ENCODE measurements at places on chromosomes 2 and 18.

- no peak for DNase-seq
Measured at GRCh38 chr2:46047290-46047689, 249.9 kb upstream of the EPAS1 start.

DNA sequence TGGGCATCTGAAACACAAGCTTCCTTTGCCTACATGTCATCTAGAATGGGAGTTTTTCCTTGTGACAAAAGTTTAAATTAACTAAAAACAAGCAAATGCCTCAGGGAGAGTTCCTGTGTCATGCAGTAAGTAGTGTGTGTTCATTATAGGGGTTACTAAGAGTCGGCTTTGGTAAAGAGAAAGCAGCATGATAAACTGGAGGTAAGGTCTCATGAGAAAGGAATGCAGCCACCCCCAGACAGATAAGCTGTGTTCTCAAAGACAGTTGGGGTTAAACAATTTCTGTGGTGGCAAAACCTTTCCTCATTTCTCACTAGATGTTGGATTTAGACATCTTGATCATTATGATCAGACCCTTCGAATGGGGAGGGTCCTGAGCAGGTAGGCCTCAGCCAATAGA lies 129.7 kb downstream of the MAP4K4 start:
- no peak for DNase-seq

- DNase-seq, result no peak
Measured at GRCh38 chr2:65919550-65920188, 487.3 kb upstream of the SPRED2 start.

DNA sequence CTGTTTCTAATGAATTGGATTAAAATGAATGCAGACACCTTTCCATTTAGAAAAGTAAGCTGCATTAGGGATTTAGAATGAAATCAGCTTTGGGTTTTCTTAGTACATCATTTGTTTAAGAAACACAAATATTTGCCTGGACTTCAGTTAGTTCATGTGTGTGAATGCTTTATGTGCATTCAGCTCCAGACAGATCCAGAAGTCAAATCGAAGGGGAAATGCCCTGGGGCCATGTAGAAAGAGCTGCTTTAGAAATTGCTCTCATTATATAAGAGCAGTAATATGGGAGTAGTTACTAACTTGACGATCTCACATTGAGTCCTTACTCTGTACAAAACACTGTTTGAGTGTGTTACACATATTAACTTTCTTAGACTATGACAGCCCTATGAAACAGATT lies 88.0 kb upstream of the TTC39C start:
- DNase-seq, result no peak
